ENCODE measurements at places on chromosomes 12 and 14.

- peak; percentile 20 for DNase-seq
Measured at GRCh38 chr12:94263011-94263811, 114.8 kb downstream of the PLXNC1 start.

DNA sequence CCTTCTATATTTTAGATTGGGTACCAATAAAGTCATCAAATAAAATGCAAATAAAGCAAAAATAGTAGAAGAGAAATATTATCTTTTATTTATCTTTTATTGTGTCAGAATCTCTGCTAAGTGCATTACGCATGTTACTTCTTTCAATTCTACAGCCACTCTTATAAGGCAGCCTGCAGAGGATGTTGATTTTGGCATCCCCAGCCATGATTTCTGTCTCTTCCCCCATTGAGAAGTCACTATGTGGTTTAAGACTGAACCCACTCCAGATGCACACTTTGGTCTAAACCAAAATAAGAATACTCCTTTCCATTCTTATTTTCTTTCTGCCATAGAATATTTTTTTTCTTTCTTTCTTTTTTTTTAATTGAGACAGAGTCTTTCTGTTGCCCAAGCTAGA is 56.0 kb upstream of the ACSS3 start:
- no peak for DNase-seq

DNA sequence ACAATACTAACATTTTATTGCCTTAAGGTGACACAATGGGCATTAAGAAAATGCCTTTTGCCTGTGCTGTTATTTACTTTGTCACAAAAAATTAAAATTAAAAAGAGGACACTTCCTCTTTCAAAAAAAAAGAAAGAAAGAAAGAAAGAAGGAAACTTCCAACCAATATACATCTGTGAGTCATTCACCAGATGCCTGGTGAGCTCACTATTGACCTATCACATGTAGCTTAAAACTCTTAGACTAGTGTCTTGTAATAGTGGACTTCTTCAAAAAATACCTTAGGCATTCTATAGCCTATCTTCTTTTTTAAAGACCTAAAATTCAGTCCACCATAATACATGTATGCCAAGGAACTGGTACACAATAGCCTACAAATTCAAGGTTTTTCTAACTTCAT is 4.9 kb upstream of the SOX5 start:
- no peak for DNase-seq

DNA sequence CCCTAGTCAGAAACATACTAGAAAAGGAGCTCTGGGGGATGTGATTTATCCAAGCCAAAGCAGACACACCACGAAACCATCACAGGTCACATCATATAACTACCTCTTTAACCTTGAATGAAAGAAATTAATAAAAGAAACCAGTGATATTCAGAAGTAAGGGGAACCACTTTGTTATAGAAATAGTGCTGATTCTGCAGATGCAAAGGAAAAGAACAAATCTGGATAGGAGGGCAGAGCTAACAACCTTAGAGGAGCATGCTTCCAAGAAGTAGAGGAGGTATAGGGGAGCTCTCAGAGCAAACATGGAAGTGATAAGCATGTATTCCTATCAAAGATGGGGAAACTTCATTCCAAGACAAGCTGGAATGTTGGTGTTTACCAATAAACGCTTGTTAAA is 117.0 kb upstream of the MDM1 start:
- DNase-seq, result no peak

DNA sequence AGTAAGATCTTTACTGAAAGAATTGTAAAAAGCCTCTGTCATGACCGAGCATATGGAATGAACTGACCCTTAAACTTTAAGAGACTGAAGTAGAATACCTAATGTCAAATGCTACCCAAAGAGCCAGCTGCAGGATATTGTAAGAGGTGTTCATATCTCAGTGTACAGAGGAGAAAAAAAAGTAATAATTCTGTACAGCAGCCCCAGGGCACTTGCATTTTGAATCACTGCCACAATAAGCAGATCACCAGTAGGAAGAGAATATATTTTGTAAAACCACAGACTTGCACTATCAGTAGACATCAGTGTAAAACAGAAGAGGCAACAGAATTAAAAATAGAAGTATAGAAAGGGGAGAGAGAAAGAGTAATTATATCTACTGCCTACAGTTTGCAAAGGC is 162.6 kb downstream of the PPFIA2 start:
- DNase-seq, result no peak

GRCh38 chr14:98198385-98198784 is 1073.6 kb downstream of the BCL11B start:
- no peak for DNase-seq

- peak; percentile 36 for DNase-seq
Measured at GRCh38 chr12:53983568-53983949, 1.4 kb upstream of the HOXC10 start.

DNA sequence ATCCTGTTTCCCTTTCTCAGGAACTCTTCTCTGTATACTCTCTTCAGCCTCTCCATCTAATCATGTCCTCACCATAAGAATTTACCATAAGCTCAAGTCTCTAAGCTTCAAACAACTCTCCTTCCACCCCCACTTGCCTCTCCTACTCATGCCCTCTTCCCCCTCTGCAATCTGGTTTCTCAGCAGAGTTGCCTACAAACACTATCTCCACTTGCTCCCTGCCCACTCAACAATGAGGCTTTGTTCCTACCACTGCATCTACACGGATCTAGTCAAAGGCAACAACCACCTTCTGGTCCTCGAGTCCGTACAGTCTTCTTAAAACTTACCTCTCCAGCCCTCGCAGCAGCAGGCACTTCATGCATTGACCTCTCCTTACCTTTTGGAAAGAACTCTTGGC is 17.2 kb upstream of the FBLN5 start:
- no peak for DNase-seq

- no peak for DNase-seq
Measured at GRCh38 chr12:8987163-8987562, 2.2 kb upstream of the KLRG1 start.

DNA sequence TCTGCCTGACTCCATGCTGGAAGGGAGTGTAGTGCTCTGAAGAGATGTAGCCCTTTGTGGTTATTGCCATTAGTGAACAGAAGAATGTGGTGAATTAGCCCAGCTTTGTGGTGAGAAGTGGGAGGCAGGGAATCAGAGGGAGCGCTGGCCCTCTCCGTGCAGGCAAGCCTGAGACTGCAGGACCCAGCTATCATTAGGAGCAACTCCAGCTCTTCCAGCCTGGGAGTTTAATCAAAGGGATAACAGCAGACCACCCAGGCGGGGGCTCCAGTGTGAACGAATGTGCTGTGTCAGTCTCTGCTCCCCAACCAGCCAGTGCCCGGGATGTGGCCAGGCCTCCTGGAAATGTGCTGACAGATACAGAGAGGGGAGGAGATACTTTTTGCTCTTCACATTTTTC is 142.7 kb downstream of the TTLL5 start:
- no peak for DNase-seq

DNA sequence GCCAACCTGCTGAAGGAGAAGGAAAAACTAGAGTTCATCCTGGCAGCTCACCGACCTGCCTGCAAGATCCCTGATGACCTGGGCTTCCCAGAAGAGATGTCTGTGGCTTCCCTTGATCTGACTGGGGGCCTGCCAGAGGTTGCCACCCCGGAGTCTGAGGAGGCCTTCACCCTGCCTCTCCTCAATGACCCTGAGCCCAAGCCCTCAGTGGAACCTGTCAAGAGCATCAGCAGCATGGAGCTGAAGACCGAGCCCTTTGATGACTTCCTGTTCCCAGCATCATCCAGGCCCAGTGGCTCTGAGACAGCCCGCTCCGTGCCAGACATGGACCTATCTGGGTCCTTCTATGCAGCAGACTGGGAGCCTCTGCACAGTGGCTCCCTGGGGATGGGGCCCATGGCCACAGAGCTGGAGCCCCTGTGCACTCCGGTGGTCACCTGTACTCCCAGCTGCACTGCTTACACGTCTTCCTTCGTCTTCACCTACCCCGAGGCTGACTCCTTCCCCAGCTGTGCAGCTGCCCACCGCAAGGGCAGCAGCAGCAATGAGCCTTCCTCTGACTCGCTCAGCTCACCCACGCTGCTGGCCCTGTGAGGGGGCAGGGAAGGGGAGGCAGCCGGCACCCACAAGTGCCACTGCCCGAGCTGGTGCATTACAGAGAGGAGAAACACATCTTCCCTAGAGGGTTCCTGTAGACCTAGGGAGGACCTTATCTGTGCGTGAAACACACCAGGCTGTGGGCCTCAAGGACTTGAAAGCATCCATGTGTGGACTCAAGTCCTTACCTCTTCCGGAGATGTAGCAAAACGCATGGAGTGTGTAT is 2.4 kb downstream of the FOS start:
- DNase-seq, result no peak

DNA sequence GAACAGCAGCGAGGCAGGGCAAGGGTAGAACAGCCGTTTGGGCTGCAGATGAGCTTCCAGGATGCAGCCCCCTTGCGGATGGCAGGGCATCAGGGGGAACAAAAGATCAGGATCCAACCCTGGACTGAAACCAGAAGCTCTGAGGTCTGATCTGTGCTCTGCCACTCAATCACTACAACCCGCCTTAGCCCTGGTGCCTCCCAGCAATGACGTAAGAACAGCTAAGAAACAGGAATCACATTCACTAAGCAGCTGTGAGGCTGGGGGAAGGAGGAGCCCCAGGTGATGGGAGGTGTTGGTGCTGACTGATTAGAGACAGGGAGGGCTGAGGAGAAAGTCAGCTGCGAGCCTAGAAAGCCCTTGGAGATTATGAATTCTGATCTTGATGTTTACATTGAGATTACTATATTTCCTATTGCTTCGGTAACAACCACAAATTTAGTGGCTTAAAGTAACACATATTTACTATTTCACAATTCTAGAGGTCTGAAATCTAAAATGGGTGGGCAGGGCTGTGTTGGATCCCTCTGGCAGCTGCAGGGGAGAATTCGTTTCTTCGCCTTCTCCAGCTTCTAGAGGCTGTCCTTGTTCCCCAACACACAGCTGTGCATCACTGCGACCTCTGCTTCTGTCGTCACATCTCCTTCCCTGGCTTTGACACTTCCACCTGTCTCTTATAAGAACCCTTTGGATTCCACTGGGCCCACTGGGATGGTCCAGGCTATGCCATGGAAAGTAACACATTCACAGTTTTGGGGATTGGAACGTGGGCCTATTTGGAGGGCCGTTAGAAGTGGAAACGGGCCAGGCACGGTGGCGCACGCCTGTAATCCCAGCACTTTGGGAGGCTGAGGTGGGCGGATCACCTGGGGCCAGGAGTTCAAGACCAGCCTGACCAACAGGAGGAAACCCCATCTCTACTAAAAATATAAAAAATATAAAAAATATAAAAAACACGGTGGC is 6.1 kb upstream of the CD9 start:
- no peak for DNase-seq

DNA sequence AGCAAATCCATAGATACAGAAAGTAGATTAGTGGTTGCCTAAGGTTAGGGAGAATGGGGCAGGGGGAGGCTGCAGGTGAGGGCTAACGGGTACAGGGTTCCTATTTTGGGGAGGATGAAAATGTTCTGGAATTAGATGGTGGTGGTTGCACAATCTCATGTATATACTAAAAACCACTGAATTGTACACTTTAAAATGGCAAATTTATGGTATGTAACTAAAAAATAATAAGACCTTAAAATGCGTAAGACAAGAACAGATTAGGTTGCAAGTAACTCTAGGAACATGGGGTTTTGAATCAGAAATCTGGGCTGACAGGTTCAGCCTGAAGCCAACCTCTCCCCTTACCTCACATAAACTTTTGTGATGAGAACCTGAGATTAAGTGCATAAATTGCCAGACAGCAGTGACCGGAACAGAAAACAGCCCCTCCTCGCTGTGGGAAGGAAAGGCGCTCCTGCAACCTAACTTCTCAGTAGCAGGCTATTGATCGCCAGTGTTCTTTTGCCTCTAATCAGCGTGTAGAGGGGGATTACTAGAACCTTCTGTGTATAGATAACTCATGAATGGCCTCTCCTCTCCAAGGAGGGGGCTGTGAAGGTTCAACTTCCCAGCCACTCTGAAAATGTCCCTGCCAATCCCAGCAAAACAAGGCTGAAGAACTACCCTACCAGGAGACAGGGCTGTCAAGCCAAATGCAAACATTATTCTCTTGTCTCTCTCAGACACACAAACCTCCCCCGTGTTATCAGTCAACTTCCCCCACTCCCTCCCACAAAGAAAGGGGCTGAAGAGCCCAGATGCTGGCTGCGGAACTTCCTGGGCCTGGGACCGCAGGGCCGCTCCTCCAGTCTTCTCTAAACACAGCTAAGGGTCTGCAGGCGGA is 1.9 kb downstream of the SSH1 start:
- peak; percentile 46 for DNase-seq

GRCh38 chr14:100738269-100738691 is 11.6 kb downstream of the DLK1 start:
- no peak for DNase-seq

- no peak for DNase-seq
Measured at GRCh38 chr14:47194055-47194454, 481.4 kb downstream of the MDGA2 start.

- DNase-seq, result no peak
Measured at GRCh38 chr12:47851303-47851952, 31.7 kb upstream of the HDAC7 start.

DNA sequence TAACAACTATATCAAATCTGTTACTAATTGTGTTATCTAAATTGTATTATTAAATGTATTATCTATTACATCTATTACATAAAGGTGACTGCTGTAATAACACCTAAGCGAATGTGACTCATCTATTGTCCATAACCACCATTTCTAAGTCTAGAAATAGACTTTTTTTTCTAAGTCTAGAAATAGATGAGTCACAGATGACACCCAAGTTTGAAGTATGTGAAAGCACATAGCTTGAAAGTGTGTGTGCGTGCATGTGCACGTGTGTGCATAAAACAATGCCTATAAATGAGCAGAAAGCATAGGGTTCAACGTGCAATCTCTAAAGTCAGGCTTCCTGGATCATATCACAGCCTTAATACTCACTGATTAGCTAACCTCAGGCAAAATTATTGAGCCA is 451.3 kb upstream of the USP15 start:
- DNase-seq, result no peak

- DNase-seq, result no peak
Measured at GRCh38 chr14:29462321-29462720, 465.3 kb downstream of the PRKD1 start.

DNA sequence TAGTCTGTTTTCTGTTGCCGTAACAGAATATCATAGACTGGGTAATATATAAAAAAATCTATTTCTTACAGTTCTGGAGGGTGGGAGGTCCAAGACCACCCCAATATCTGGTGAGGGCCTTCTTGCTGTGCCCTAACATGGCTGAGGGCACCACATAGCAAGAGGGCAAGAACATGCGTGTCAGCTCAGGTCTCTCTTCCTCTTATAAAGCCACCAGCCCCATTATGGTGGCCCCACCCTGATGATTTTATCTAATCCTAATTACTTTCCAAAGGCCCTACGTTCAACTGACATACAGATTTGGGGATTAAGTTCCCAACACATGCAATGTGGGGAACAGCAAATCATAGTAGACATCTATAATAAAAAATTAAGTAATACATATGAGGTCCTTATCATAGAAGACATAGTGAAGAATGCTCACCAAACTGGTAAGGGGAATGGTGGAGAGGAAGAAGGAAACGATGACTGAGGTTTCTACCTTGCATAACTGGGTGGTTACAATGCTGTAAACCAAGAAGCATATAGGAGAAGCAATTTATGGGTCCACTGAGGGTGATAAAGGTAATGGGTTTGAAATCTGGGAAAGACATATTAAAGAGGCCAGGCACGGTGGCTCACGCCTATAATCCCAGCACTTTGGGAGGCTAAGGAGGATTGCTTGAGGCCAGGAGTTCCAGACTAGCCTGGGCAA is 27.0 kb downstream of the BTBD7 start:
- no peak for DNase-seq

All from EH (cell line).